Activated CD4-positive, alpha-beta T cell treated with anti-CD3 and anti-CD28 coated beads for 4 hours (primary cell): ENCODE measurements at places on chromosomes 16 and 17.

- no peak for DNase-seq
Observed at GRCh38 chr17:50218771-50219315, 17.4 kb upstream of the COL1A1 start.

DNA sequence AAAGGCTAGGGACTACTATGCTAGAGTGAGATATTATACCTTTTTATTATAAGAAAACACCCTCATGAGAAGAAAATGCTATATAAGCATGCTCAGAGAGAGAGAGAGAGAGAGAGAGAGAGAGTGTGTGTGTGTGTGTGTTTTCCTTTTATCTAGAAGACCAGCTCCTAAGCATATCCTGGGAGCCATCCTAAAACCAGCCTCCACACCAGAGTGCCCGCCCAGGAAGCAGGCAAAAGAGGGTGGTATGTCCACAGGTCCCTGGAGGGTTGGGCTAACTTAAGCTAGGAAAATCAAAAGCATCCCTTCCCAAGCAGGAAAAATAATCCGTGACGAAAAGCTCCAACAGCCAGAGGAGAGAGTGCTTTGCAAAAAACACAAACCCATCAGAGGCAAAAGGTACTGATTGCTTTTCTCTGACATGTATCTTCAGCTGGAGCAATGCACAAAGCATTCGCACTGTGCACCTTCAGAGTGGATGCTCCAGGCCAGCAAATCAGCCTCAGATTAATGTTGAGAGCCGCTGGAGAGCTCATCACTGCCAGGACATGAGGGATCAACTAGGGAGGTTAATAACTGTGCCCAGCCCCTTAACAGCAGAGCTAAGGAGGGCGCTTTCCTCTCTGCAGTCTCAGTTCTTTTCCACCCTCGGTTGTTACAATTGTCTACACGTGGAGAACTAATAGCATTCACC lies 125.1 kb downstream of the SLC39A11 start:
- DNase-seq, result no peak

DNA sequence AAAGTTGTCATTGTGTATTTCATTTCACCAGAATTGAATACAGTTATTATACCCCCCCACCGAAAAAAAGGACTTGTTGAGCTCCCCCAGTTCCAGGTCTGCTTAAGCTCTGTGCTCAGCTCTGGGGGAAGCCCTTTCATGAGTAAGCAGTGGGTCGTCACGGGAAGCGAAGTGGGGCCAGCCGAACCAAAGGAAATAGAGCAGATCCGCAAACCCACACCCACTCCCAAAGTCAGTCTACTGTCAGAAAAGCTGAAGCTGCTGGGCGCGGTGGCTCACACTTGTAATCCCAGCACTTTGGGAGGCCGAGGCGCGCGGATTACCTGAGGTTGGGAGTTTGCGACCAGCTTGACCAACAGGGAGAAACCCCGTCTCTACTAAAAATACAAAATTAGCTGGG lies 50.1 kb downstream of the PECAM1 start:
- DNase-seq, result no peak

- no peak for DNase-seq
Observed at GRCh38 chr17:73524941-73525679, 119.1 kb downstream of the SDK2 start.

GRCh38 chr17:72724267-72724666 lies 368.2 kb downstream of the SLC39A11 start:
- DNase-seq, result no peak

DNA sequence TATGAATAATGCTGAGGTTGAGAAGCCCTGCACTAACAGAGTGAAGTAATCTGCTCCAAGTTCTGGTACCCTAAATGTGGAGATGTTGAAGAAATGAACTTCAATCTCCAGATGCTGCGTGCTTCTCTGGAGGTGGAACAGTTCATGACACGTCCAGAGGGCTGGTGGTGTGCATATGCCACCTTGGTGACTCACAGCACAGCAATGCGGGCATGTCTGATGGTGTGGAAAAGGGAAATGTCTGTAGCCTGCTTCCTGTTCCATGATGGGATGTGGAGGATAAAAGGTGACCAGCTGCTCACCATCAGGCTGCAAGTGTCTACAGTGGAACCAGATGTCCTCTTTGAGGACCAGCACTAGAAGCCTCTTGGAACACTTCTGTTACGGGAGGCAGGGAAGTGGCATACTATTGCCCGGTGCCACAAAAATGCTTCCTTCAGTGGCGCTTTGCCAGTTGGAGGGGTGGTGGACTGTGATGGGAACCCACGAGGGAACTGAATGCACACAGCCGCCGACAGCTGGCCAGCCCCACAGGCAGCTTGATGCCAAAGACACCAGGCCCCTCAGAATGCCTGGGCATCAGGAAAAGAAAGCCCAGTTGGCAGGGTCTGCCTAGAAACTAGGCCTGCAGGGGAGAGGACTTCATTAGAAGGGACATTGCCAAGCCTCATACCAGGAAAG lies 19.9 kb downstream of the SNX11 start:
- DNase-seq, result no peak

DNA sequence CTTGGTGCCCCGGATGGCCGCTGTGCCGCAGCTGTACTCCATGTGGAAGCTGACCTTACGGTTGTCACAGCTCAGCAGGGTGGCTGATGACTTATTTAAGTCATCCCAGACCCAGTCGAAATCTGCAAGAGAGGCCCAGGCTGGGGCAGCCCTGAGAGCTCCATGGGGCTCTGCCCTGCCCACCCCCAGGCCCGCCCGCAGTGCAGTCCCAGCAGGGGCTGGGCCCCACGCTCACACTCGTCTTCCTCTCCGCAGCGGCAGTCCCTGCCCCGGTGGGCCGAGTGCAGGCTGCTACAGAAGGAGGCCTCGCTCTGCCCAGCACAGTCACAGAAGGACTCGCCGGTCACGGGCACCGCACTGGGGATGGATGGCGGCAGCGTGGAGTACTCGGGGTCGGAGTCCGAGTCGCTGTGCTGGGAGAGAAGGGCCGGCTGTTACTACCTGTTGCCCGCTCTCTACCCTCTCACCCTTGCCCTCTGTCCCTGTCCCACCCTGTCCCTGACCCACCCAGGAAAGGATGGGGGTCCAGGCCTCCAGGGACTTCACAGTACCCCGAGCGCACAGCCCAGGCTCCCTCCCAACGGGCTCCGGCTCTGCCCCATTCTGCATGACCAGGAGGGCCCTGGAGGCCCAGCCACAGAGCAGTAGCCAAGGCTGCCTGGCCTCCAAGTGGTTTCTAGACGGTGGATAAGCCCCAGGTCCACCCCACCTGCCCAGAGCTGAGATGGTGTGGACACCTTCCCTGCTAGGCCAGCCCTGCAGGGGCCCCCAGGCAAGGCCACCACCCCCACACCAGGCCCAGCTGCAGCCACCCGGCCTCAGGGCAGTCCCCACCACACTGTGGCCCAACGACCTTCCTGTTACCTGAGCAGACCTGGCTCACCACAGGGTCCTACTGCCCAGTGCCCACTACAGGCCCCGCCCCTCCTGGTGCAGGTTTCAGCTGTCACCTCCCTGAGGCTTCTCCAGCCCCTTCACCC lies 3.9 kb downstream of the SPSB3 start:
- no peak for DNase-seq

DNA sequence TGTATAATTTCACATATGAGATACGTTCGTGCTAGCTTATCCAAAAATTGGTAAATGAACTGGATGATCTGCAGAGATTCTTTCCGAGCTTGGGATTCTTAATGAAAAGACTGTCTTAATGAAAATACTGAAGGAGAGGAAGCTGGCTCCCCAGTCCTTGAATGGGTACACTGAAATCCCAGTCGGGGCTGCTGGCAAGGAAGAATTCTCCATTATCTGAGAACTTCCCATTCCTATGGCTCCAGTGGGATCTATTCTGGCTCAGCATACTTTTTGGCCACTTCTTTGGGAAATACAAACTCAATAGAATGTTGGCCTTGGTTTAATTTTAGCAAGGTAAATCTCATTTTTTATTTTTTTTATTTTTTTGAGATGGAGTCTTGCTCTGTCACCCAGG lies 23.7 kb upstream of the SLC35B1 start:
- DNase-seq, result no peak

DNA sequence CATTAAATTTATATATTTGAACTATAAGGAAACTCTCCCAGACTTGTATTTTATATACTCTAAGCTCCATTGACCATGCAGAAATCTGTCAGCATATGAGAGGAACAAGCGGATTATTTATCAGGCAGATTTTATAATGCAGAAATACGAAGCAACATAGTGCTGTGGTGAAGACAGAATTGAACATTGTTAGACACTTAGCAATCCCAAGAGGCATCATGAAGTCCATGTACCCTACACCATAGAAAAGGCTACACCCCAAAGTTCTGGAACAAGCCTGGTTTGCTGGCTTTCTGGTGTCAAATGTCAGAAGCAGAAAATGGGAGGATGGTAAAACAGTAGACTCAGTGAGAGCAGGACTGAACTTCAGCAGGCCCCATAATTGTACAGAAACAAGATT lies 241.1 kb downstream of the PRKCA start:
- no peak for DNase-seq
